ENCODE measurements at places on chromosomes 16 and 17.

- no peak for DNase-seq
Observed at GRCh38 chr17:78883089-78883532, 19.9 kb downstream of the CEP295NL start.

DNA sequence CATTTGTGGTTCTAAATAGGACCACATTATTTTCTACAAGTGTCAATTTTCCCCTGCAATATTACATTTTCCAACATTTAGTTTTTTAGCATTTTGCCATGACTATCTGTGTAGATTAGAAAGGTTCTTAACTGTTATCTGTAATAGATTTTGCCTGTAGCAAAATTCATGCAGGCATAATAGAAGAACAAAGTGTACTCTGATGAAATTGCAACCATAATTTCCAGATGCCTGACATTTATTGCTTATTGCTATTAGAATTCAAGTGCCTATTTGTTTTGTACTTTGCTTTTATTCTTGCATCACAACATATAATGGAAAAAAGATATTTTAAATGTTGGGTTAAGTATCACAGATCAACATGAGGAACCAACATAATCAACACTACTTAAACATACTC is 337.7 kb downstream of the TOX3 start:
- DNase-seq = no peak

DNA sequence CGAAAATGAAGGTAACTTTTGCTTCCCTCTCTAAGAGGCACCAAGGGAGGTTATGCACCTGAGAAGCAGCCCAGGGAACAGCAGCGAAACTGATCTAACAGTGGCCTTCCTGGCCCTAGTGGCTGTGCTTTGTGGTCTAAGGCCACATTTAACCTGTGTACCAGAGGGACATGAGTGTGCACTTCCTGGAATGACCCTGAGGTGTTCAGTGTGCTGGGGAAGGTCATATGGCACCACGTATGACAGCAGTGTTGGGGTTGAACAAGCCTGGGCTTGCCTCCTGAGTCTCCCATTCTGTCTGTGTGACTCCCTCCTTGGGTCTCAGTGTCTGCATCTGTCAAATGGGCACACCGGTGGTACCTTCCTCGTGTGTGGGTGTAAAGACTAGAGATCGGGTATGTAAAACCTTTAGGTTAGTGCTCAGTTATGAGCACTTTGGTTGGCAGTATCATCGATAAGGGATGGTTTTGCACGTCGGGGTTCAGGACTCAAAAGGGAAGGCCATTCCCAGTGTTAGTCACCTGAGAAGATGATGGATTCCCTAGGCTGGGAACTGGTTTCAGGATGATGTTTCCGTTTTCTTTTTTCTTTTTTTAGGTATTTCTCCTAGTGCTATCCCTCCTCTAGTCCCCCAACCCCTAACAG is 31.9 kb downstream of the PLCG2 start:
- no peak for DNase-seq

DNA sequence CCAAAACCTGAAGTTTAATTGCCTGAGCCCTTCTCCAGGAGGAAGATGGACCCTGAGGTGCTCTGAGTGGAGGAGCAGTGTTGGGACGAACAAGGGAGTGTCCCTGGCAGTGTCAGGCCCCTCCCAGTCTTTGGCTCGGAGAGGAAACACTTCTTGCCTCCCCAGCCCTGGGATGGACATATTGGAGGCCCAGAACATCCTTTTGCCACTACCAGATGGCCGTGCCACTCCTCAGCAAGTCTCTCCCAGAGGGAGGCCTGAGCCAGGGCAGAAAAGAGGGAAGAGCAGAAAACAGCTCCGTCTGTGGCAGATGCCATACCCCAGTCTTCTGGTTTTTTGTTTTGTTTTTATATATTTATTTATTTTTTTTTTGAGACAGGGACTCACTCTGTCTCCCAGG is 91.5 kb upstream of the CRHR1 start:
- DNase-seq = no peak

DNA sequence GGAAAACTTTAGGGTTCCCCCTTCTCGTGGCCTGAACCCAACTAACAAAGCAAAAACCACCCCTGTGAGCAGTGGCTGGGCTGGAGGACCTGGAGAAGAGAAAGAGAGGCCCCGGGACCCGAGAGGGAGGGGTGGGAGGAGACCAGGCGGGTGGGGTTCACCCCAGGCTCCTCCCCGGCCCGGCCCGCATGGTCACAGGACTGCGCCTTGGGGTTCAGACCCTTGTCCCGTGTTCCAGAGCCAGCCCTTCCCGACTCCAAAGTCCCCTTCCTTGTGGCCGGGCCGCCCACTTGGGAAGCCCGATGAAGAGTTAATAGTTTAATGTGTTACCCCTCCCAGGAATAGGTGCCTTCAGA is 852 bp downstream of the MARVELD3 start:
- DNase-seq = no peak

GRCh38 chr16:61246592-61246991 is 789.6 kb downstream of the CDH8 start:
- DNase-seq = no peak

- DNase-seq = no peak
Observed at GRCh38 chr16:30010844-30011713, at the start of gene DOC2A. Gene DOC2A (minus strand): TSS chr16:30011027. CDS start chr16:30010222, 805 bp downstream.

- peak; percentile 93 for DNase-seq
Observed at GRCh38 chr17:81119223-81120148, 45.8 kb upstream of the PVALEF start.

GRCh38 chr17:45291171-45291805 is 25.5 kb downstream of the MAP3K14 start:
- DNase-seq = no peak

- DNase-seq = no peak
Observed at GRCh38 chr16:23676924-23677480, 1.7 kb upstream of the PLK1 start.
